ENCODE measurements at places on chromosomes 11 and 22.

DNA sequence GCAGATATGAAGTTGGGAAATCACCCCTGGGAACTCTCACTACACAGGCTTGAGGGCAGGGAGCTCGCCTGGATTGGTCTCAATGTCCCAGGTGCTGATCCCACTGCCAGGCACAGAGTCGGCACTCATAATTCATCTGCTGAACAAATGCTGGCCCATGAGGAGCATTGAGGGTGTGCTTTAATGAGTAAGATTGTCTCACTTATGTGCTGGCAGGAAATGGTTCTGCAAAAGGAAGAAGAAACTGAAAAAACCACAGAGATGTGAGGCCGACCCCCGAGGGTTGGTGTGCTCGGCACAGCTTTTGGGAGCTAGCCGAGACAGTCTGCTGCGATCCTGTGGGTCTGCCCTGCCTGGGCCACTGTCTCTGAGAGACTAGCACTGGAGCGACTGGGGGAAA, 9.4 kb downstream of the PLAAT2 start:
- DNase-seq = peak; percentile 79

- no peak for DNase-seq
Measured at GRCh38 chr11:88282747-88283515, 54.6 kb downstream of the CTSC start.

GRCh38 chr11:69921128-69922014, 102.2 kb upstream of the FGF3 start:
- DNase-seq = no peak

DNA sequence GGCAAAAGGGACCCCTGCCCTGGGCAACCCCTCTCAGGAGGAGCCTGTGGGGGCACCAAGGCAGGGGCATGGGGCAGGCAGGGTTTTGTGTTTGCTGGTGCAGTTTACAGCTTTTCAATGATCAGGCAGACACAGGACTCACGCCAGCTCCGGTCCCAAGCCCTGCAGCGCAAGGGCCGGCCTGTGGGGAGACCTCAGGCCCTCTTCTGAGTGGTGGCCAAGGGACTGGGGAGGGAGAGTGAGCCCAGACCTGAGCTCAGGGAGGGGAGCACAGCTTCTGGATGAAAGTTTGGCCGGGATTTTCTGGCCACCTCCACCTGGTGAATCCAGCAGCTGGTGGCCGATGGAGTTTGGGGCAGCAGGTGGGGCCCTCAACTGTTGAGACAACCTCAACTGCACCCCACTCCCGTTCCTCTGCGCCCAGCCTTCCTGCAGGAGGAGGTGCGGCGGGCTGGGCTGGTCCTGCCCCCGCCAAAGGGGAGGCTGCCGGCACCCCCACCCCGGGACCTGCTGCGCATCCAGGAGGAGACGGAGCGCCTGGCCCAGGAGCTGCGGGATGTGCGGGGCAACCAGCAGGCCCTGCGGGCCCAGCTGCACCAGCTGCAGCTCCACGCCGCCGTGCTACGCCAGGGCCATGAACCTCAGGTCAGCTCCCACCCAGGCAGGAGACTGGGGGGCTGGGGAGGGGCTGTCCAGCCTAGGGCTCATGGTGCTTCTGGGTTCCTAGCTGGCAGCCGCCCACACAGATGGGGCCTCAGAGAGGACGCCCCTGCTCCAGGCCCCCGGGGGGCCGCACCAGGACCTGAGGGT, 3.6 kb downstream of the TCIRG1 start:
- DNase-seq = no peak

- no peak for DNase-seq
Measured at GRCh38 chr11:33790040-33790439, 15.7 kb upstream of the FBXO3 start.
